ENCODE measurements at places on chromosomes 12 and 14.

DNA sequence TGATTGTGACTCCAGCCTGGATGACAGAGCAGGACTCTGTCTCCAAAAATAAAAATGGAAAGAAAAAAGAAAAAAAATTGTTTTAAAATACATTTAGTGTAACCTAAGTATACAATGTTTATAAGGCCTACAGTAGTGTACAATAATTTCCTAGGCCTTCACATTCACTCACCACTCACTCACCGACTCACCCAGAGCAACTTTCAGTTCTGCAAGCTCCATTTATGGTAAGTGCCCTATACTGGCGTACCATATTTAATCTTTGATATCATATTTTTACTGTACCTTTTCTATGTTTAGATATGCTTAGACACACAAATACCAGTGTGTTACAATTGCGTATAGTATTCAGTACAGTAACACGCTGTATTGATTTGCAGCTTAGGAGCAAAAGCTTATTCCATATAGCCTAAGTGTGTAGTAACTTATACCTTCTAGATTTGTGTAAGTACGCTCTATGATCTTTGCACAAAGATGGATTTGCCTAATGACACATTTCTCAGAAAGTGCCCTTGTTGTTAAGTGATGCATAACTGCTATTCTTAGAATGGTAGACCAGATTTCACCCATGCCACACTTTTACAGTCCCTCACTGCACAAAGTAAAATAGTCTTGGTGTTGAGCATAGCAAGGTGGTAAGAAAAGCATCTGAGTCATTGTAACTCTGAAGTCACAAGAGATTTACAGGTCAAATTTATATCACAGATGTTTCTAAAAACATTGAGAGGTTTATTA is 151.9 kb downstream of the LRRK2 start:
- no peak for DNase-seq

GRCh38 chr12:64137117-64137516 is 85.0 kb downstream of the KICS2 start:
- no peak for DNase-seq

DNA sequence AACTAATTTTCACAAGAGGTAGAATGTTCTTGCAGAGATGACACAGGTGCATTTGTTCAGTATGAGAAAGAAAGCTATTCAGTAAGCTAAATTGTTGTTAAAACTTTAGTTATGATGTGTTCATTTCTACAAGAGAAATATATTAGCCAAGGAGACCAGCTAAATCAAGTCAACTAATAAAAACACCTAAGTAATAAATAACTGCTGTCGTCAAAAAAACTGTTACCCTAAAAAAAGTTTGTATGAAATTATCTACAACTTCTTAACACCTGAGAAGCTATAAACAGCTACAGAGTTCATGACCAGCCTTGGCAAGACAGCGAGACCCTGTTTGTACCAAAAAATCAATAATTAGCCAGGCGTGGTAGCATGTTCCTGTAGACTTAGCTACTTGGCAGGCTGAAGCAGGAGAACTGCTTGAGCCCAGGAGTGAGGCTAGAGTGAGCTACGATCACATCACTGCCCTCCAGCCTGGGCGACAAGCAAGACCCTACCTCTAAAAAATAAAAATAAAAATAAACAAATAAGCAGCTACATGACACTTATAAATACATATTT is 67.6 kb upstream of the AP4S1 start:
- no peak for DNase-seq

- no peak for DNase-seq
These were observed 15.0 kb upstream of the MANSC4 start for GRCh38 chr12:27794818-27795584.

GRCh38 chr12:49200919-49201594 is 12.2 kb upstream of the TUBA1A start:
- DNase-seq, result no peak

GRCh38 chr12:130948751-130949150 is 5.0 kb upstream of the ADGRD1 start:
- DNase-seq, result no peak
